Upper lobe of left lung (tissue), 6 donors: ENCODE measurements at places on chromosomes 6 and 20. TPM values are rescaled to one million over a fixed set of nuclear protein-coding genes. Genes with fewer than 3 reads are reported as not detected.

The RBBP8NL gene
- total RNA-seq = 6.3 TPM

GRCh38 chr6:15487262-15487661, 175.6 kb downstream of the DTNBP1 start:
- no peaks in the 10 kb centered on the region for H3K27me3 ChIP-seq
- peaks cover 8% of the 10 kb centered on the region for H3K4me1 ChIP-seq
- DNase-seq = peak; percentile 65
- H3K27ac ChIP-seq = no peak overlapping the region

GRCh38 chr6:168864541-168865460, 388.8 kb downstream of the THBS2 start:
- H3K4me3 ChIP-seq = no peak overlapping the region
- H3K4me1 ChIP-seq = no peaks in the 10 kb centered on the region
- H3K27ac ChIP-seq = no peak overlapping the region
- DNase-seq = no peak

- H3K27me3 ChIP-seq = no peaks in the 10 kb centered on the region
- H3K27ac ChIP-seq = no peak overlapping the region
- H3K36me3 ChIP-seq = no peaks in the 10 kb centered on the region
- H3K4me3 ChIP-seq = no peak overlapping the region
- DNase-seq = no peak
These were observed 233.5 kb upstream of the TAB2 start for GRCh38 chr6:149084026-149084425.

DNA sequence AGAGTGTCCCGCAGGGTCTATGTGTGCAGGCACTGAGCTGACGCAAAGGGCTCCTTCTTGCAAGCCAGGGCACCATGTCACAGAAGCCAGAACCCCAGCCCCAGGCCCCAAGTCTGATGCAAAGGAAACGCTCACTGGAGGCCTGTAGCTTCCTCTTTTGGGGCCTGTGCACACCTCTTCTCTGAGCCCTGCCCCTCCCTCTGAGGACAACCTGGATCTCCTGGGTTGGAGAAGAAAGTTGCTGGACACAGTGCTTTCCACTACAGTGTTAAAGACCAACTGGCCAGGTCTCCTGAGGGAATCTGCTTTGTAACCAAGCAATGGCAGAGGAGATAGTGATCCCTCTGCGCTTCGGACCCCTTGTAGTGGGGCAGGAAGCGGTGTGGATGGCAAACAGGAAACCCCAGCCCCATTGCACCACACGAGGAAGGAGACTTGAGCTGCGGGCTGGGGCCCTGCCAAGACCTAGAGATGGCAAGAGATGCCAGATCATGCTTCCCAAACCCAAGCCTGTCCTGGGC, 90.0 kb downstream of the PRND start:
- peak overlapping the region; percentile 91 for H3K27ac ChIP-seq
- H3K4me3 ChIP-seq = no peak overlapping the region
- peaks cover 5% of the 10 kb centered on the region for H3K36me3 ChIP-seq
- peaks cover 84% of the 10 kb centered on the region for H3K4me1 ChIP-seq
- no peak for DNase-seq

- no peaks in the 10 kb centered on the region for H3K4me1 ChIP-seq
- H3K27ac ChIP-seq = no peak overlapping the region
- H3K36me3 ChIP-seq = no peaks in the 10 kb centered on the region
- no peak overlapping the region for H3K4me3 ChIP-seq
These were observed 73.3 kb downstream of the MAN1A1 start for GRCh38 chr6:119276211-119276610.
